ENCODE measurements at places on chromosomes 13 and 19. TPM values are rescaled to one million over a fixed set of nuclear protein-coding genes. Genes with fewer than 3 reads are reported as not detected.

ZNF304 gene
- total RNA-seq, result 9.7 TPM

ABCC4 gene
- total RNA-seq, result 12.2 TPM

ZNF737 gene
- 9.0 TPM for total RNA-seq

DIAPH3 gene
- 19.0 TPM for total RNA-seq

CD37 gene
- 102 TPM for total RNA-seq

HAUS8 gene
- total RNA-seq, result 33.8 TPM

RDH8 gene
- not detected for total RNA-seq

MEDAG gene
- not detected for total RNA-seq

RFPL4A gene
- total RNA-seq, result not detected

ZNF562 gene
- total RNA-seq, result 45.0 TPM

CACNG7 gene
- total RNA-seq, result not detected

YJEFN3 gene
- 7.3 TPM for total RNA-seq

IFNL1 gene
- total RNA-seq, result not detected

CEACAM5 gene
- not detected for total RNA-seq

PNMA8B gene
- not detected for total RNA-seq

FCGBP gene
- total RNA-seq, result 2.1 TPM
